ENCODE measurements at places on chromosomes 4 and X.

DNA sequence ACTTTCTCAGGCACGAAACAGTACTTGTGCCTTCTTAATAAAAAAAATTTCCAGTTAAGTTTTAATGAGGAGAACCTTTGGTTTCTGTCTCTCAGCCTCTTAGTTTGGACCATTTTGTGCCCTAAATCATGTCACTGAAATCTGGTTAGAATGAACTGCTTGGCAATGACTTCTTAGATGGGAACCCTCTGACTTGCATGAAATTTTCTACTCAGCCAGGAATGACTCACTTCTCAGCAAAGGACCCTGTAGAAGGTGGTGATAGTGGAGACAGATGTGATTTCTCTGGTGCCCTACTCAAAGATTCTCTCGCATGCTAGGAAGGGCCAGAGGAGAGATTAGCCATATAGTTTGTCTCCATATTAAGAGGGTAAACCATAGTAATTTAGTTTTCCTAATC lies 50.5 kb downstream of the RASL11B start:
- DNase-seq, result no peak

DNA sequence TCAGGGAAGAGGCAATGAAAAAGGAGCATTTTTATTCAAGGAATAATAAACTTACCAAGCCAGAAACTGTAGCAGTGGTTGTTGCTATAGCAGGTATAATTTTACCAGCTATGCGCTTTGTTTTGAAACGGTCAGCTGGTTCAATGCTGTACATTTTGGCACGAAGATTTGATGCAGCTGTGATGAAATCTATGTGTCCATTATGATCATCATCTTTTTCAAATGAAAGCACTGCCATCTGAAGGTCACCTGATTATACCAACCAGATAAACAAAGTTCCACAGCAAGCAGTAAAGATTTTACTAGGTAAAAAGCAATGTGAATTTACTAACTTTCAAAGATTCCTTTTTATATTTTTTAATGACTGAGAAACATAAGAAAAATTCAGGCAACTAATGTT lies 66.4 kb downstream of the STAP1 start:
- no peak for DNase-seq

DNA sequence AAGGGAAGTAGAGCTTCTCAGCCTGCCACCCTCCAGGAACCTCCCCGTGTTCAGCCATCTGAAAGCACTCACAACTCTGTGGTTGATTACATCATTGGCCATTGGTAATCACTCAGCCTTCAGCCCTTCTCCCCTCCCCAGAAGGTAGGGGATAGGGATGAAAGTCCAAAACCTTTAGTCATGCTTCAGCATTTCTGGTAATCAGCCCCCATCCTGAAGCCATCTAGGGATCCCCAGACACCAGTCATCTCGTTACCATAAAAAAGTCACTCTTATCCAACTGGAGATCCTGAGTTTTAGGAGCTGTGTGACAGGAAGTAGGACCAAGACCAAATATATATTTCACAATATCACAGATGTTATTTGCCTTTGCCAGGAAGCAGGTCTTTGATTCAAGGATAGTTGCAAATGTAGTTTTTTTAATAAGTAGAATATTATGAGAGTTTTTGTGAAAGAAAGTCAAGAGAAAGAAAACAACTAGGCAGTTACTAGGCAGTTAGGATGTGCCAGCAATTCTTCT lies 364.6 kb upstream of the NOCT start:
- DNase-seq, result peak; percentile 97

GRCh38 chrX:13569479-13570260 lies at the start of gene EGFL6:
Gene EGFL6 (plus strand): TSS chrX:13569601. CDS start chrX:13569862, 261 bp downstream.
- DNase-seq, result no peak

DNA sequence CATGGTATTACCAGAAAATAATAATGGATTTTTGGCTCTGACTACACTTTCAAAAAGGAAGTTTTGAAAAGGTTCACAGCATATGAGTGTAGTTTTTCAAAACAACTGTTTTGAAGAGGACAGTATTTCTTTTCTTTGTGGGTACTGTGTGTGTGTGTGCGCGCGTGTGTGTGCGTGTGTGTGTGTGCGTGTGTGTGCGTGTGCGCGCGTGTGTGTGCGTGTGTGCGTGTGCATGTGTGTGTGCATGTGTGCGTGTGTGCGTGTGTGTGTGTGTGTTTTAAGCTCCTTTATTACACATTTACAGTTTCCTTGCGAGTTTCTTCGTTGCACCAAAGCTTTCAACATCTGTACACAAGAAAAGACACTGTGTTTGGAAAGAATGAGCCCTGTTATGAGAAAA lies 755.4 kb downstream of the SH3BGRL start:
- no peak for DNase-seq

DNA sequence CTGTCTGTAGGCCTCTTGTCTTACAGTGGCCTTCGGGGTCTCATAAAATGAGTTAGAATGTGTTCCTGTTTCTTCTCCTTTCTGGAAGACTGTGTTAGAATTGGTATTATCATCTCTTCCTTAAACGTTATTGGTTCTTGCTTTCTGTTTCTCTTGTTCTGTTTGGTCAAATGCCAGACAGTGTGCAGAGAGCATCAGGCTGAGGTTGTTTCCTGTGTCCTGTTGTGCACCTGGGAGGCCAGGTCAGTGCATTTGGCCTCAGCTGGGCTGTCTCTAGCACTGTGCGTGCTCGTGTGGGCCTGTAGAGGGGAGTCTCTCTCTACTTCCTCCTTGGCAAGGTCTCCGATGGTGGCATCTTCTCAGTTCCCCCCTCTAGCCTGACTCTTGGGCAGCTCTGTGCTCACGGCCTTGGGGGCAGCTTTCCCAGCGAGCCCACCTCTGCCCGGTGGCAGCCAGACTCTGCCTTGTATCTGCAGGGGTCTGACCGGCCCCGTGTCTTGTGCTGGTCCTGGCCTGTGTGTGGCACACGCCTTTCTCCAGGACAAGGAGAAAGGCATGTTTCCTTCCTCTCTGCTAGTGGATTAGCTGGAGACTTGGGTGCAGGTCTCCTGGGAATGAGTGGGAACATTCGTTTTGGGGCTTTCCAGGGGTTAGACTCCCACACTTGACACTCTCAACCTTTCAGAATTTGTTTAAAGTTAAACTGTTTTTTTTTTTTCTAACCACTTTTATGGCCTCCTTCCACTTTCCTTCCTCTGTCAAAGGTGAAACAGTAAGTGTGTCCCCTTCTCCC lies 62.3 kb downstream of the FAM193A start:
- no peak for DNase-seq

- DNase-seq, result no peak
Observed at GRCh38 chr4:98838977-98839618, 89.8 kb downstream of the EIF4E start.

GRCh38 chrX:9539605-9540387 lies 74.9 kb downstream of the TBL1X start:
- no peak for DNase-seq

DNA sequence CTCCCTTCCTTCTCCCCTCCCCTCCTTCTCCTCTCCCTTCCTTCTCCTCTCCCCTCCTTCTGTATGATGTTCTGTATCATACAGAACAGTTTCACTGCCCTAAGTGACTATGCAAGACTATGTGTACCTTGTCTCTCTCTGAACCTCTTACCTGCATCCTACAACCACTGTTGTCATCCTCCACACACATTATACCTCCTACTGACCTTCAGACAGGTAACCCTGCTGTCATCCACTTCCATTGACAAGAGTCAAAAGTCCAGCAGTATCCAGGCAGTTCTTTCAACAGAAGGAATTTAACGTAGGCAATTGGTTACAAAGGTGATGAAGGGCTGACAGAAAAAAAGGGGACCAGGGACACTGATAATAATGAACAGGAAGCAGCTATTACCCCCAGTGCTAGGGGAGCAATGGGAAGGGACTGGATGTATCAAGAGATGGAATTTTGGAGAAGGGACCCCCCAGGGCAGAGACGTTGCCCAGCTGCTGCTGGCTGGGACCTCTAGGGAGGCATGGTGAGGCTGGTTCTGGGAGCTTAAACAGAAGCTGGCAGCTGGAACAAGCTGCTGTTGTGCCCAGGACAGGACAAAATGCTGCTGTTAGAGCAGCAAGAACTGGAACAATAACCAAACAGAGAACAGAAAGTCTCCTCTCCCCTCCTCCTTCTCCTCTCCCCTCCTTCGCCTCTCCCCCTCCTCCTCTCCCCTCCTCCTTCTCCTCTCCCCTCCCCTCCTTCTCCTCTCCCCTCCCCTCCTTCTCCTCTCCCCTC lies 84.7 kb downstream of the DCTD start:
- no peak for DNase-seq

- no peak for DNase-seq
Observed at GRCh38 chrX:69741721-69742120, 125.8 kb downstream of the EDA start.
